ENCODE measurements at places on chromosomes 7 and 10. TPM values are rescaled to one million over a fixed set of nuclear protein-coding genes. Genes with fewer than 3 reads are reported as not detected.

The RASA4B gene
- 5.6 TPM for total RNA-seq

The NME8 gene
- total RNA-seq: not detected

The PDIA4 gene
- total RNA-seq: 116 TPM

The OGDHL gene
- total RNA-seq: 0.75 TPM

The GPR15LG gene
- not detected for total RNA-seq

The OGA gene
- total RNA-seq: 65.0 TPM

The SPDYE2B gene
- total RNA-seq: not detected

The UCN3 gene
- not detected for total RNA-seq

The ZSCAN21 gene
- total RNA-seq: 6.1 TPM

GRCh38 chr7:94540428-94540827 lies 30.8 kb downstream of the CASD1 start:
- H3K27ac ChIP-seq: no peak overlapping the region
- no peaks in the 10 kb centered on the region for H3K27me3 ChIP-seq
- no peaks in the 10 kb centered on the region for H3K4me1 ChIP-seq
- DNase-seq: no peak
- H3K36me3 ChIP-seq: peaks cover 23% of the 10 kb centered on the region
- H3K4me3 ChIP-seq: no peak overlapping the region

GRCh38 chr7:95777269-95777668 lies 4.9 kb downstream of the DYNC1I1 start:
- no peaks in the 10 kb centered on the region for H3K27me3 ChIP-seq
- no peaks in the 10 kb centered on the region for H3K4me1 ChIP-seq
- H3K4me3 ChIP-seq: no peak overlapping the region
- no peak for DNase-seq
- H3K27ac ChIP-seq: no peak overlapping the region
- H3K36me3 ChIP-seq: no peaks in the 10 kb centered on the region

GRCh38 chr10:83677795-83678194 lies 461.5 kb upstream of the GHITM start:
- H3K36me3 ChIP-seq: no peaks in the 10 kb centered on the region
- H3K27me3 ChIP-seq: no peaks in the 10 kb centered on the region
- DNase-seq: no peak
- H3K4me1 ChIP-seq: no peaks in the 10 kb centered on the region
- no peak overlapping the region for H3K4me3 ChIP-seq

GRCh38 chr10:36182179-36182566 lies 540.1 kb upstream of the FZD8 start:
- DNase-seq: no peak
- H3K4me1 ChIP-seq: no peaks in the 10 kb centered on the region
- H3K36me3 ChIP-seq: no peaks in the 10 kb centered on the region

- no peak overlapping the region for H3K4me3 ChIP-seq
- no peaks in the 10 kb centered on the region for H3K4me1 ChIP-seq
- H3K36me3 ChIP-seq: 0 out of 2 replicates have a peak, but pooled peaks cover 3% of the 10 kb centered on the region
These were observed 47.9 kb downstream of the RBM33 start for GRCh38 chr7:155692317-155692716.

DNA sequence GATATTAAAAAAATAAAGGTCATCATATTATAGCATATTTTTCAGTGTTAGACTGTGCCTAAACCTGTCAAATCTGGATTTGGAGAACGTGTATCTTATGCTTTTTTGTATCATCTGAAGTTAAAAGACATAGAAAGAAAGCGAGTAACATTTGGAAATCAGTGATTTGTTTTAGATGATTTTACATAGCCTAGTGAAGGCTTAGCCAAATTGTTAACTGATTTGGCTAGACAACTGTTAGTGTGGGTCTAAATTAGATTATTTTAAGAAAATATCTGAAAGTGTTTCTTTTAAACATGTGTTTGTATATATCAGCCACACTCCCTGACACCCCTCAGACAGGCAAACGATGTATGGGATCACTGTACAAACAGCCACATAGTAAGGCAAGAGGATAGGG lies 35.6 kb downstream of the ACTA2 start:
- H3K36me3 ChIP-seq: peaks cover 10% of the 10 kb centered on the region
- no peak for DNase-seq
- no peaks in the 10 kb centered on the region for H3K27me3 ChIP-seq
- no peak overlapping the region for H3K27ac ChIP-seq
- no peaks in the 10 kb centered on the region for H3K4me1 ChIP-seq
- H3K4me3 ChIP-seq: no peak overlapping the region

- no peaks in the 10 kb centered on the region for H3K36me3 ChIP-seq
- no peak overlapping the region for H3K27ac ChIP-seq
- no peaks in the 10 kb centered on the region for H3K27me3 ChIP-seq
- H3K4me3 ChIP-seq: no peak overlapping the region
- no peaks in the 10 kb centered on the region for H3K4me1 ChIP-seq
These were observed 2.4 kb downstream of the SFTPD start for GRCh38 chr10:79946271-79947082.

DNA sequence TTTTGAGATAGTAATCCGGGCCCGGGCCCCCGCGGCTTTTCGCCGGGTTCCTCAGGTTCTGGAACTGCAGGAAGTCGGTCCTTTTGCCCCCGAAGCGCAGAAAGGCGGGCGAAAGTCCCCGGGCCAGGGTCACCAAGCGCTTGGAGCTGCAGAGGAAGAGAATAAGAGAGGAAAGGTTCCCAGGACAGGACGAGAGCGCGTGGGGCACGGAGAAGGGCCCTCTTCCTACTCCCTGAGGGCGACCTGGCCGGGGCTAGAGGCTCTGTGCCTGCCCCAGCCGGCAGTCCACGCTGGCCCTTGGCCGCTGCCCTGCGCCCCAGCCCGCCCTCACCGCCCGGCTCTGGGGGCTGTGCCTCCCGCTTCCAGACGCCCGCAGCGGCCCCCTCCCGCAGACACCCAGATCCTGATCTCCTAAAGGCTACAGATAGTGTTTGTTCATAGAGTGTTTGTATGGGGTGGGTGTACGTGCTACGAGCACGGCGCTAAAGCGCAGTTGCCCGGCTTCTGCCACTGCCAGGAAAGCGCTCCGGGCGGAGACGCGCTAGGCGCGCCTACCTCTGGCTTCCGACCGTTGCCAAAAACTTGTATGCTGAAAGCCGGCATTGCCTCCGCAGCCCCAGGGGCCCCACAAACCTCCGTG lies 3.2 kb downstream of the HPSE2 start:
- H3K4me3 ChIP-seq: no peak overlapping the region
- no peak overlapping the region for H3K27ac ChIP-seq
- H3K36me3 ChIP-seq: no peaks in the 10 kb centered on the region

DNA sequence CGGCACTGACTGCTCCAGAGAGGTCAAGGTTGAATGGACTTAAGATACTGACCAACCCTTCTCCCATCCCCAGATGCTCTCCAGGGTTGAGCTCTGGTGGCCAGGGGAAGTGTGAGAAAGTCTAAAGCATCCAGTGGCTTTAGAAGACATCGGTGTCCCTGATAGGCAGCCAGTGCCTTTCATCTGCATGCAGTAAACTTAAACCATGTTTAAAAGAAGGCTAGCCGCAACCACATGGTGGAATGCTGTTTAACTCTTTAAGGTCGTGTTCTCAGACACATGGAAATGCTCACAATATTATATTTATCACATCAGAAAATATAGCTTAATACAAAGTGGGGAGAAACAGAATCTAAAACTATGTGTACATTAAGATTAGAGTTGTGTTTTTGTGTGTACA lies 137.0 kb downstream of the CNNM2 start:
- DNase-seq: no peak
- no peaks in the 10 kb centered on the region for H3K4me1 ChIP-seq
- H3K27ac ChIP-seq: no peak overlapping the region
- H3K36me3 ChIP-seq: no peaks in the 10 kb centered on the region
- H3K27me3 ChIP-seq: no peaks in the 10 kb centered on the region
- no peak overlapping the region for H3K4me3 ChIP-seq

- H3K27ac ChIP-seq: no peak overlapping the region
- DNase-seq: no peak
- peaks cover 14% of the 10 kb centered on the region for H3K4me1 ChIP-seq
- H3K27me3 ChIP-seq: no peaks in the 10 kb centered on the region
- H3K4me3 ChIP-seq: no peak overlapping the region
These were observed 120.2 kb downstream of the NT5C2 start for GRCh38 chr10:103072891-103073290.

GRCh38 chr7:46237466-46237865 lies 316.4 kb upstream of the IGFBP3 start:
- no peaks in the 10 kb centered on the region for H3K36me3 ChIP-seq
- no peak overlapping the region for H3K27ac ChIP-seq
- no peak overlapping the region for H3K4me3 ChIP-seq
- H3K4me1 ChIP-seq: no peaks in the 10 kb centered on the region
- no peak for DNase-seq

DNA sequence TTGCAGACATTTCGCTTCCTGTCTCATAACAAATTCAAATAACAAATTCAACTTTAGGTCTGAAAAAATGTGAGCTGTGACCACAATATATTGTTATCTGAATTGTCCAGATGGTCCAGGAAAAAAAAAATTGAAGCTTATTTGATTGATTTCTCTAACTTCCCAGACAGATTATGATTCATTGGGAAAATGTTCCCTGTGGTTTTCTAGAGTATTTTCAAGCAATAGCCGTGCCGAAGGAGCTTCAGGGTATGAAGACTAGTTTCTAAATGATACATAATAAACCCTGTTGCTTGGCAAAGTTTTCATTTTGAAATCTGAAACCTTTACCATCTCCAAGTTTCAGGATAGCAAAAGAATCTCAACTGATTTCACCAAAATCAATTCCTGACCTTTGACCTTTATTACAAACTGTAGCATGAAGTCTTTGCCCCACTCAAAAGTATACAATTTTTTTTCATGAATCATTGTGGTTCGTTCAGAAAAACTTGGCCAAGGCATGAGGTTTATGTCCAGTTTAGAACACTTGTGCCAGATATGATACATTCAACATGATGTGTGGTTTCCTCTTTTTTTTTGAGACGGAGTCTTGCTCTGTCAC lies 109.9 kb downstream of the JCAD start:
- H3K4me3 ChIP-seq: no peak overlapping the region
- DNase-seq: no peak
- H3K36me3 ChIP-seq: no peaks in the 10 kb centered on the region
- no peak overlapping the region for H3K27ac ChIP-seq
- no peaks in the 10 kb centered on the region for H3K27me3 ChIP-seq

DNA sequence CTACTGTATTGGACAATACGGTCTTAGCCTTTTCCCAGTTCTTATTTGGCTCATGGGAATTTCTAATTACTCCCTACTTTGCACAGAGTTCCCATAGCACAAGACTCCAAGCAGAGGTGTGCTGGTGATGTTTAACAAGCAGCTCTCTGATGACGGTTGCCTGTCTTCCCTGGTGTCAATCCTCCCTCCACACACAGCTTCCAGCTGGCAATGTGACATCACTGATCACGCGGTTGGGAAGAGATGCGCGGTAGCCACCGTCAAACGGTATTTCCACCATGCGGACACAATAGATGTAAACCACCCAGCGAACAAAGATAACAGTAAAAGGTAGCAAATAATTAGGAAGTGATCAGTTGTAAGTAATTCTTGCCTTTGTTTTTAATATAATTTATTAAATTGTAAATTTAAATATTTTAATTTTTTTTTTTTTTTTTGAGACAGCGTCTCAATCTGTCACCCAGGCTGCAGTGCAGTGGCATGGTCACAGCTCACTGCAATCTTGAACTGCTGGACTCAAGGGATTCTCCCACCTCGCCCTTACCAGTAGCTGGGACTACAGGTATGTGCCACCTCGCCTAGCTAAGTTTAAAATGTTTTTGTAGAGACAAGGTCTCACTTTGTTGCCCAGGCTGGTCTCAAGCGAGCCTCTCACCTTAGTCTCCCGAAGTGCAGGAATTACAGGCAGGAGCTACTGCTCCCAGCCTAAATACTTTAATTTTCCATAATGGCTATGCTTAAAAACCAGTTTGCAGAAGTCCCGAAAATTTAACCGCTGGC lies 36.3 kb upstream of the IL15RA start:
- H3K4me3 ChIP-seq: no peak overlapping the region
- DNase-seq: no peak
- H3K4me1 ChIP-seq: no peaks in the 10 kb centered on the region
- H3K36me3 ChIP-seq: no peaks in the 10 kb centered on the region

- no peaks in the 10 kb centered on the region for H3K4me1 ChIP-seq
- H3K36me3 ChIP-seq: no peaks in the 10 kb centered on the region
- no peak overlapping the region for H3K4me3 ChIP-seq
These were observed 97.0 kb downstream of the TPK1 start for GRCh38 chr7:144738708-144739314.

- no peak overlapping the region for H3K4me3 ChIP-seq
- H3K4me1 ChIP-seq: no peaks in the 10 kb centered on the region
- no peak overlapping the region for H3K27ac ChIP-seq
These were observed 9.2 kb upstream of the BPGM start for GRCh38 chr7:134637441-134637840.

DNA sequence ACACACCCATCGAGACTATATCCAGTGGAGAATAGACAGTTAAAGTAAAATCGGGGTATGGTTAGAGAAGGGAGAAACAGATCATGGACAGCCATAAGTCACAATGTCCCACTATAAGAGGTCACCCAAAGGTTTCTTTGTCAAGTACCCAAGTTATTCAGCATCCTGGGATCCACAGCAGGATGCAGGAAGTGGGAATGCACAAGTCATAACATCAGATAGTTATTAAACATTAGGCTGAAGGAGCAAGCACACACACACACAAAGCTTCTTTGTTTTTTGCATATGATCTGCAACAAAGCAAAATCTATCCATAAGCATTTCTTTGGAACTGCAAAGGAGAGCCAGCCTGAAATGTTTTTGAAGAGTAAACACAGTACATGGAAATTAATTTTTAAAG lies 111.6 kb downstream of the NOC3L start:
- no peak overlapping the region for H3K27ac ChIP-seq
- H3K4me1 ChIP-seq: no peaks in the 10 kb centered on the region
- H3K4me3 ChIP-seq: no peak overlapping the region
- no peak for DNase-seq
- no peaks in the 10 kb centered on the region for H3K27me3 ChIP-seq

DNA sequence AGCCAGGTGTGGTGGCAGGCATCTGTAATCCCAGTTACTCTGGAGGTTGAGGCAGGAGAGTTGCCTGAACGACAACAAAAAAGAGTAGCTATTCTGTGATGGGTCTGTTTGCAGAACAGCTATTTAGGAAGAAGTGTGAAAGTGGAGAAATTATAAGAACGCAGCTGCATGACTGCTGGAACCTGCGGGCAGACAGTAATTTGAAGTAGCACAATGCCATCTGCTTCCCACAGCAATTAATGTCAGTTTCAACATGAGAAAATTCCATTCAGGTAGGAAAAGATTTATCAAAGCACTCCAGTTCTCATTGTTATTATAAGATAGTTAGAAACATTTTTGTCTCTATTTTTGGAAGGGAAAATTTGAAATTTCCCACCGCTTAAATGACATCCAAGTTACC lies 21.5 kb downstream of the LAMB1 start:
- no peak overlapping the region for H3K27ac ChIP-seq
- no peak for DNase-seq
- H3K4me3 ChIP-seq: no peak overlapping the region
- H3K27me3 ChIP-seq: no peaks in the 10 kb centered on the region
- H3K4me1 ChIP-seq: no peaks in the 10 kb centered on the region

DNA sequence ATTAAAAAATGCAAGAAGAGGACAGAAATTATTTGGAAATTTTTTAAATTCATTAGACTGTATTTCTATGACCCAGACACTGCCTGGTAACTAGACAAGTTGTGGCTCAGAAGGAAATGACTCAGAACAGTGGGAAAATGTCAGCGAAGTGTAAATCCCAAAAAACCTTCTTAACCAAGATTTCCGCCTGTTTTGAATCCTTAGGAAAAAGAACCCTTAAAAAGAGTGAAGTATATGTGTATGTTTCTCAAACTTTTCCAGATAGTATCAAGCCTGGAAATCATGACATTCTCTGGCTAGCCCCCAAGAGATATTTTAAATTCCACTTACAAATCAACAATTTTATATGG lies 42.7 kb upstream of the PLXNA4 start:
- no peak for DNase-seq
- no peaks in the 10 kb centered on the region for H3K27me3 ChIP-seq
- H3K36me3 ChIP-seq: no peaks in the 10 kb centered on the region
- no peaks in the 10 kb centered on the region for H3K4me1 ChIP-seq
- H3K27ac ChIP-seq: no peak overlapping the region
- no peak overlapping the region for H3K4me3 ChIP-seq

Data from Karpas-422 (cell line).